ENCODE measurements at places on chromosomes 7 and 10. TPM values are rescaled to one million over a fixed set of nuclear protein-coding genes. Genes with fewer than 3 reads are reported as not detected.

Gene PLEKHS1
- total RNA-seq: not detected

Gene GIMAP8
- 12.3 TPM for total RNA-seq

Gene PROSER2
- 2.4 TPM for total RNA-seq

Gene SPDYE9
- total RNA-seq: not detected

Gene LIPF
- not detected for total RNA-seq

Gene SPDYE1
- total RNA-seq: not detected

DNA sequence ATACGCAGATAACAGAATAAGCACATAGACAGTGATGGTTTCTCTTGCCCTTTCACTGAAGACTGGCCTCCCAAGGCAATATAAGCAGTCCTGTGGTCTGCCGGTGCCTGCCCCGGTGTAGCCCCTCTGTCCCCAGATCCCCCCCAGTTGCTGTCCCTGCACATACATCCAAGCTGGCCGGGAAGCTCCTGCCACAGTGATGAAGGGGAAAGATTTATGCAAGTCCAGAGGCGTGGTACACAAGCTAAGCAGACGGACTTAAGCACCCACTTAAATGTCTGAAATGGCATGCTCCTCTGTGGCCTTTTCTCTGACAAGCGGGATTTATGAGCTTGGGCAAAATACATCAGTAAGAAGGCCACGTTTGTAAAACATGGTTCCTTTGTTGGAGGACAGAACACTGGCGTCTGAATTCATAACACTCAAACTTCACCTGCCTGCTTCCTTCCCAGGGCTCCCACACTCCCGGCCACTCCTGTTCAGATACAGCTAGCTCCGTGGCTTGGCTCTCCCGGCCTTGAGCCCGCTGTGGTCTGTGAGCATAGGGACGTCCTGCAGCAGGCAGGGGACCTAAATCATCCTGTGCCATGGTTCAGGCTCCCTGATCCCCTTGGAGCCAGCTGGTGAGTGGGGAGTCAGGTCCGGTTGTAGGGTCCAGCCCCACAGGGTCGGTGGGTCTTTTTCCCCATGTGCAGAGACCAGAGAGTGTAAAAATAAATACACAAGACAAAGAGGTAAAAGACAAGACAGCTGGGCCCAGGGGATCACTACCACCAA, 61.7 kb upstream of the PPP2R2D start:
- no peak for DNase-seq

- DNase-seq: no peak
Measured at GRCh38 chr10:52785418-52785817, 12.8 kb upstream of the MBL2 start.

- no peak for DNase-seq
Measured at GRCh38 chr10:113169853-113170460, 219.9 kb downstream of the TCF7L2 start.

- DNase-seq: no peak
Measured at GRCh38 chr7:155947051-155947450, 134.8 kb upstream of the SHH start.

DNA sequence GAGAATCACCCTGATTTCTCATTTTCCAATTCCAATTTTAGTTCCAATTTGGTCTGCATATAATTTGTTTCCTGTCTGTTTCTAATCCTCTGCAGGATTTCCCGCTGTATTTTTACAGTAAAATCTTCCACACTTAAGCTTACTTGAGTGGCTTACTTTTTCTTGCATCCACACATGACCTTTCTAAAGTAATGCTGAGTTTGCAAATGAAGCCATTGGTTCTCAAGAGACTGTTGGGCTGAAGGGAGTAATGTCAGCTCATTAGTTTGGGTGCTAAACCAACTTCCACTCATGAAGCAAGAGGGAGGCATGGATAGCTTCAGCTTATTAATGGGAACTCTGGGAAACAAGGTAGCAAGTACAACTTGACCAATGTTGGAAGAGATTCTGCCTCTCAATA, 146.4 kb downstream of the SNX10 start:
- no peak for DNase-seq

DNA sequence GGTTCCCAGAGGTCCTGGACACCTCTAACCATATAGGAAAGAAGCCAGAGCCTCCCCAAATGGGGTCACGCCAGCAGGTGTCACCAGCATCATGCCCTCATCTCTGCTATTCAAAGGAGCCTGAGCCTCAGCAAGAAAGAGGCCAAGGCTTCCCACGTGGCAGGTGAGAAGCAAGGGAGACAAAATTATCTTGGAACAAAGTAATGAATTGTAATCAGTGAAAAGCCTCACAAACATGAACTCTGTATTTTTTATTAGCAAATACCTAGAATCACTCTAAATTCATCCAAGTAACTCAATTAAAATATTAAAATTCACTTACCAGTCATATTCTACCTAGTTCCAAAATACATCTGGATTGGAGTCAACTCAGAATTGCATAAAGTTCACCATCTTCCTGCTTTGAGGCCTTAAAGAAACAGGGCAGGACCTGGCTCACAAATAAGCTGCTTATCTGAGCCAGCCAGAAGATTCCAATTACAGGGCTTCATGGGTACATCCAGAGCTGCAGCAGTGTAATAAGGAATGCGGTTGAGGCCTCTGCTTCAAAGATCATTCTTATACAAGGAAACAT, 68.7 kb downstream of the SGMS1 start:
- no peak for DNase-seq

- no peak for DNase-seq
Measured at GRCh38 chr7:158917818-158918217, 61.5 kb downstream of the DYNC2I1 start.

GRCh38 chr7:155665079-155665956, 20.9 kb downstream of the RBM33 start:
- no peak for DNase-seq

Measured in CD8-positive, alpha-beta memory T cell (primary cell).